NCI-H2171 treated with DMSO at 0.1 percent for 48 hours (cell line): ENCODE measurements at places on chromosomes 1 and 21.

DNA sequence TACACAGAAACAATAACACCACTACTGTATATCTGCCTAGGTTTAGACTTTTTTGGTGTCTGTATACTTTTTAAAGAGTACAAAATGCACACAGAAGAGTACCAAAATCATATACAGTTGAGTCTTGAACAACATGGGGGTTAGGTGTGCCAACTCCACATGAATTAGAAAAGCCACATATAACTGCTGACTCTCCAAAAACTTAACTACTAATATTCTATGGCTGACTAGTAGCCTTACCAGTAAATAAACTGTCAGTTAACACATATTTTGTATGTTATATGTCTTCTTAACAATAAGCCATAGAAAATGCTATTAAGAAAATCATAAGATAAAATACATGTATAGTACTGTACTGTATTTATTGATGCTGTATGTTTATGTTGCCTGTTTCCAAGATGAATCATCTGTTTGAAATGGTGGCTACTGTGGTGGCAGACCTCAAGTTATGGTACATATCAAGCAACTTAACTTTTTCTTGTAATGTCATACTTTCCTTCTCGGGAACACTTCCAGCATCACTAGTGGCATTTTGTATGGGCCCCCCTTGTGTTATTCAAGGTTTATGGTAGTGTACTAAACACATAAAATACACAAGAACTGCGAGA, 71.2 kb downstream of the LHX4 start:
- no peak for DNase-seq

GRCh38 chr1:94115900-94116436, 5.0 kb downstream of the ABCA4 start:
- DNase-seq, result no peak

DNA sequence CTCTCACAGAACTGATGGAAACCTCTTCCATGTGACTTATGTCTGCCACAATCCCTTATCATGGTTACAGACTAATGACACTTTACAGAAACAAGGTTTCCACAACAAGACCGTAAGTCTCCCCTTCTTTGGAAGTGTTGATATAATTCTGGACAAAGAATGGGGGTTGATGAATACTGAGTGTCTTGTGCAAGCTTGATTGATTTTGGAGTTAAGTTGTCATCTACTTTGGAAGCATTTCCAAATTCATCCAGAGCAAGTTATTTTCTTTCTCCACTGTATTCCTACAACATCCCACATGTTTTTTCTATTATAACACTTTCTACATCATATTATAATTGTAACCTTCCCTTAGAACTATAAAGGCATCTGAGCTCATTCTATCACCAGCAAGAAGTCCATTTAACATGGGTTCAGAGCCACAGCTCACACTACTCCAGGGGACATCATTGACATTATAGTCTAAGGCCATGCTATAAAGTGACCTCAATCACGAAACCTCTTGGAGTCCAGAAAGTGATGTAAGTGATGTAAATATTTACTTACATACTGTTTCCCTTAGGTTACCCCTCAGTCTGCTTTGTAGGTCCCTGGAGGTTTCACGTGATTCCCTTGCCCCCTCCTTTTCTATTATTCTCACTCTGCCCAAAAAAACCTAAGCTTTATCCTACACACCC, 125.7 kb upstream of the PBX1 start:
- DNase-seq, result no peak

GRCh38 chr1:145994391-145995120, 1.8 kb downstream of the TXNIP start:
- DNase-seq, result no peak

GRCh38 chr1:98763488-98764150, 102.1 kb downstream of the SNX7 start:
- no peak for DNase-seq

DNA sequence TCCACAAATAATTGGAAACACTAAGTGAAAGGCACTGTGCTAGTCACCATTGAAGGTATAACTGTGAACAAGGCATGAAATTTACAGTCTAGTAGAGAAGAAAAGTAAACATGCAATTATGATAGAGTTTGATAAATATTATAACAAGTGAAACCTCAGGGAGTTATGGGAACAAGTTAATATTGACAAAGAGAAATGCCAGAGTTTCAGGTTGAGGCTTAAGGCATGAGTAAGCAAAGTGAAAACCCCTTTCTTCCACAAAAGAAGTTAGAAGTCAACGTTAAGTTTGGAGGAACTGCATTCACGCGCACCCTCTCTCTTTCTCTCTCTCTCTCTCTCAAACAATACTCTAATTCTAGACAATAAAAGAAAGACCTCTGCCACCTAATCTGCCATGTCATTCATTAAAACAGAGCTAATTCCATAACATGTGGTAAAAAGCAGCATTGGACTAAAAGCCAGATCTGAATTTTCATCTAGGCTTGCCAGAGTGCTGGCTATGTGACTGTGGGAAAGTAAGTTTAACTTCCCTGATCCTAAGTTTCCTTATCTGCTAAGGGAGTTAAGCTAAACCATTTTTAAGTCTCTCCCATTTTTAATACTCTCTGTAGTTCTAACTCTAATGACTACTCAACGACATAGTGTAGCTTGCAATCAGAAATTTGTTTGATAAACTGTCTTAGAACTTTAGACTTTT, 22.0 kb downstream of the SLC44A5 start:
- DNase-seq, result no peak

DNA sequence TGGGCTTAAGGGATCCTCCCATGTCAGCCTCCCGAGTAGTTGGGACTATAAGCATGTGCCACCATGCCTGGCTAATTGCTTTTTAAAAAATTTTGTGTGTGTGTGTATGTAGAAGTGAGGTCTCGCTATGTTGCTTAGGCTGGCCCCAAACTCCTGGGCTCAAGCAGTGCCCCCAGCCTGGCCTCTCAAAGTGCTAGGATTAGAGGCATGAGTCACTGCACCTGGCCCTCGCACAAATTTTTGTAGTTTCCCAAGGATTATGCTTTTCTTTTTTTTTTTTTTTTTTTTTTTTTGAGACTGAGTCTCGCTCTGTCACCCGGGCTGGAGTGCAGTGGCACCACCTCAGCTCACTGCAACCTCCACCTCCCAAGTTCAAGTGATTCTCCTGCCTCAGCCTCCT, 144.4 kb upstream of the HNRNPU start:
- DNase-seq, result no peak

DNA sequence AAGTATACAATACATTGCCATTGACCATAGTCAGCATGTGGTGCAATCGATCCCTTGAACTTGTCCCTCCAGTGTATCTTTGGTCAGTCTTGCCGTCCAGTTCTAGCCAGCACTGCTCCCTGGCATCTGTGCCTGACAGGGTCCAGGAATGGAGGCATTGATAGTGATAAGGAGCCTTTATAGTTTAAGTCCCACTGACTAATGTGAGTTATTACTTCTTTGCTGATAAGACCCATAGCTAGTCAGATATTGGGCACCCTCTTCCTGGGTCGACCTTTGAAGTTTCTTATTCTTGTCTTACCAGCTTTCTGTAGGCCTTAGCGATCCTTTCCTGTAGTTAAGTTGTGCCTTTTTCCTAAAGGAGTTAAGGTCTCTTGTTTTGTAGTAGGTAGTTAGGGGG, 13.0 kb downstream of the UCK2 start:
- DNase-seq, result no peak

DNA sequence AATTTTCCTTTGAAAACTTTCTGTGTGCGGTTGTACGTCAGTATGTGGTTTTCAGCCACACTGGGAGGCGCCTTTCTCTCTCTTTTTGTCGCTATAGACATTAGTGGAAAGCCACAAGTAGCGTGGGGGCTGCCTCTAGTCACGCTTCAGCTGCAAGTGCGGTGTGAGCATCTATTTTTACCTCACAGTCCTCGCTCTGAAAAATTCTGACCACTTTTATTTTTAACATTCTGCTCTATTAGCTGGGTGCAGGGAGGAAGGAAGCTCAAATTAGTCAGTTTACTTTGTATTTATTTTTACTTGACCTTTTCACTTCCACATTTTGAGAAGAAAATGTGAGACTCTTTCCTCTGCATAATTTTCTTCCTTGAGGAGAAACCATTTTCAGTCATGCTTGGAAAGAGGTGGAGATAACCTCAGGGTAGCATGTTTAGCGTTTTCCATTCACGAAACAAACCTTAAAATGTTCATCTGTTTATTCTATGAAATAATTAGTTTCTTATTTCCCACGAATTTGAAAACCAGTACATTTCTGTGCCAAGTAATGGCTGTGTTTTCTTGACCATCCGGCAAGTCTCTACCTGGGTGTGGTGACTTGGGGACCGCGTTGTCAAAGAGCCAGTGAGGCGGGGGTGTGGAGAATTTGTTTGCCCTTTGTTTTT, 35.6 kb downstream of the ADARB1 start:
- no peak for DNase-seq

- no peak for DNase-seq
These were observed 867.3 kb downstream of the TTLL7 start for GRCh38 chr1:83131692-83131955.

DNA sequence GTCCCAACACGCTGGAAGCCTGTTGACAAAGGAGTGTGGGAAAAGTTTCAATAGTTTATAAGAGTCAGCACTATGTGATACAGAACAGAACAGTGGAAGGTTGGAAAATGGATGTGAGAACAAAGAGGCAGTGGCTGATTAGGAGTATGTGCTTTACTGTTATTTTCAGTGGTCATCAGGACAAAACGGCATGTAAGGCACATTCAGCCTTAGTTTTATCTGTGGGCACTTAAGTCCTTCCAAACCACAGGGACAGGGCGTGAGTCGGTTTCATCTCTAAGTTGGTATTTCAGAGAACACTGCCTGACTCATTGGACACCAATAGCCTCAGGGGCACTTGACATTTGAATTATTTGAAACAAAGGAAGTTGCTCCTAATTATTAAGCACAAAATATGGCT, 306.9 kb downstream of the ASTN1 start:
- no peak for DNase-seq

- DNase-seq, result no peak
These were observed 56.9 kb downstream of the ENAH start for GRCh38 chr1:225595974-225596551.

GRCh38 chr21:34736116-34736874, 67.5 kb downstream of the CLIC6 start:
- DNase-seq, result no peak

DNA sequence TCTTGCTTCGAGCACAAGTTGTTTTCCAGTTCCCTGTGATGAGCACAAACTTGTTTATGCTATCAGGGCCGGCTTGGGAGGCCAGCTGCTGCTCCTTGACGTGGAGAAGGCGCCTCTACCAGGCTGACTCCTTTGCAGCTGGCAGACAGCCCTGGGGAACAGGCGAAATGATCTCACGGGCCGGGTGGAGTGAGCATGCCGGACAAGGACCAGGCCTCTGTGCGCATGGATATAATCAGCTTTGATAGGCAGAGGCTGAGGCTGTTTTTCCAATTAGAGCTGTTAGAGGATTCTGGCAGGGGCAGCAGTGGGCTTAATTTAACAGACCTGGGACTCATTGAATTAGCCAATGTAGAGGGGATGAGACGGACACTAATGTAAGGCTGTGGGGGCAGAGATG, 38.9 kb downstream of the FAM163A start:
- DNase-seq, result peak; percentile 16

- no peak for DNase-seq
These were observed 648.1 kb downstream of the PLPP3 start for GRCh38 chr1:55931081-55931940.

DNA sequence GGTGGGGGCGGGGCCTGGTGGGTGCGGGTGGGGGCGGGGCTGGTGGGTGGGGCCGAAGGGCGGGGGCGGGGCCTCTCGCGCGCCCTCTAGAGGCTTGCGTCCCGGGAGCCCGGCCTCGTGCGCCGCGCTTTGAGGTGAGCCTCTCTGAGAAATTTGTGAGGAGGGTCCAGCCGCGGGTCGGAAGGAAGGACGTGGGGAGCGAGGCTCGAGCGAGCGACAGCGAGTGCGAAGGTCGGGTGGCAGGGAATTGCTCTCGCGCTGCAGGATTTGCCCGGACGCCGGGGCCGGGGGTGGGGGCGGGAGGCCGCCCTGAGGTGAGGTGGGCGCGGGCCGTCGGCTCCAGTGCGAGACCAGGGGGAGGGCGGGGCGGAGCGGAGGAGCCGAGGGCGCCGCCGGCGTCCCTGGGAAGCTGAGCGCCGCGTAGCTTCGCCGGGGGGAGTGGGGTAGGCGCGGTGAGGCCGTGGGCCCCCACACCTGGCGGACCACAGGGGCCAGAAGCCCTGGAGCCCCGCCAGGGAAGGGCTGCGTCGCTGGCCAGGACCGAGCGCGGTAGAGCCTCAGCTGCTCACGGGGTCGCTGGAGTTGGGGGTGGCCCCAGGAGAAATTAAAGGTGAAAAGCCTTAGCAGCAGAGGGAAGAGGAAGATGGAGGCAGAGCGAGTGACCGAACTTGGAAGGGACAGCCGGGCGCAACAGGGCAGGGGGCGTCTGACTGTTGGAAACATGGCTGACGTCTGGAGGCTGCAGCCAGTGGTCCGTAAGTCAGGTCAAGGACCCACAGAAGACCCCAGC, 754 bp upstream of the LSS start:
- DNase-seq, result peak; percentile 73

DNA sequence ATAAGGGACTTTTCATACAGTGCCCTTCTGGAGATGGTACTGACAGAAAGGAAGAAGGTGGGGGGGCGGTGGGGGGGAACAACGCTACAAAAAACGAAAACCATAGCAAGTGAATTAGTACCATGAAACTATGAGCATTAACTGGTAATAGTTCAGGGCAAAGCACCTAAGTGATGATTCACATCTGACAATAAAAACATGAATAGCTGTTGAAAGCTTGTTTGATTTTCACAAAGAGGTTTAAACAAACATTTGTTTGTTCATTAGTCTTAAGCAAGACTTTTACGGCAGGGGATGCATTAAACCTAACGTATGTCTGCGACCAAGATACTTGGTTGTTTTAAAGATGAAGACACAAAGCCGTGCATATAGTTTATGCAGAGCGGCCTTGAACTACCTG, 177.5 kb downstream of the LMO4 start:
- DNase-seq, result no peak

- no peak for DNase-seq
These were observed 7.6 kb downstream of the CYP4X1 start for GRCh38 chr1:47031059-47031458.

DNA sequence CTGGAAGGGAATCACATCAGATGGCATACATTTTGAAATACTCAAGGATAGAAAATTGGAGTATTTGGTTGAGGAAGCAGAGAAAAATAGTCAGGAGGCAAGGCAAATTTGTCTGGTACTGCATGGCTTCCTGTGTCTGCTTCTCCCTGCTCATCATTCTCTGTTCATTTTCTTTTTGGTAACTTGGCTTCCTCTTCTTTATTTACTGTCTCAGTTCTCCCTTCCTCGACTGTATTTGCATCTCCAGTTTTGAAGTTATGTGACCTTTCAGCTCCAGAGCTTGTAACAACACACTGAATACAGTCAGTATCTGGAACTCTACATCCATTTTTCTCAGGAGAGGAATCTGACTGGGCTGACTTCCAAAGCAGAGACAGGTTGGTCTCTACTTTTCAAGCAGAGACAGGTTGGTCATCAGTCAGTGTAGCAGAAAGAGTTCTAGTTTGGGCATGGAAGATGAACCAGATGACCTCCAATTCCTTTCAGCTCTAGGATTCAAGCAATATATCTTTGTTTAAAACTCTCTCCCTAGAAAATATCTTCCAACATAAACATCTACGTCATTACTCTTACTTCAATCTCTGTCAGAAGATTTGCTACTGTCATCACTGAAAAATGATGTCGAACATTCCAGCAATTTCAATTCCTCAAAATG, 571.2 kb downstream of the ADGRL2 start:
- DNase-seq, result no peak

- DNase-seq, result no peak
These were observed 33.4 kb upstream of the ROR1 start for GRCh38 chr1:63740432-63740831.
